Inflammatory macrophage treated with lipopolysaccharide for 1 hour (primary cell): ENCODE measurements at places on chromosomes 5 and 9.

DNA sequence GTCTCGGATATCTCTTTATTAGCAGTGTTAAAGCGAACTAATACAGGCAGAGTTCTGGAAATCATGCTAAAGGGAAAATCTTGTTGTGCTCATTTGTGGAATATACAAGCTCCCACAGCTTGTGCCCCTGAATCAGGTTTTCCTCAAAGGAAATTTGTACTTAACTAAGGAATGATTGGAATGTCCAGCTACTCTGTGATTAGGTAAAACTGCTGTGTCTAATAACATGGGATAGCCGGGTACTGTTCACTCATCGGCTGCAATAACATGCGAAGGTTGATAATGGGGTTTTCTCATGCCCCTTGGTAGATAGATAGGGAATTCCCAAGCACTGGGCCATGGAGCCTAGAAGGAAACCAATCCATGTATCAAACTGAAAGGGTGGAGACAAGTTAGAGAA is 306.7 kb downstream of the NR2F1-AS1 start:
- DNase-seq, result no peak

- DNase-seq, result peak; percentile 21
These were observed 5.1 kb upstream of the SPIN1 start for GRCh38 chr9:88383176-88383575.

GRCh38 chr9:83372957-83373356 is 165.2 kb downstream of the FRMD3 start:
- DNase-seq, result no peak

DNA sequence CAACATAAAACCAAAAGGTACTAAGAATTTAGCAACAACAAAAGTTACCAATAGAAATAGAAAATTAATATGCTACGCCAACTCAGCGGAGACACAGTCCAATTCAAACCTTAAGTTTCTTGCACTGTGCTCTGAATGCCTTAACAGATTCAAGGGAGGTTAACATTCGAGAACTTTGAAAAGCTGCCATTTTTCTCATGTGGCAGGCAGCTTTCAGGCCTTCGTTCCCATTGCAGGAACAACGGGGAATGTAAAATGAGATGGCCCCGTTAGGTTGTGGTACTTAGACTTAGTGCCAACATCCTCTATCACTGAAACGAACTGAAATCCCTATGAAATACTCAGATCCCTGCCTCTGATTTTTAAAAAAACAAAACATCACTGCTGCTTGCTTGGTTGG is 22.4 kb downstream of the FNBP1 start:
- no peak for DNase-seq

GRCh38 chr5:169006842-169007790 is 293.8 kb downstream of the SLIT3 start:
- DNase-seq, result no peak

DNA sequence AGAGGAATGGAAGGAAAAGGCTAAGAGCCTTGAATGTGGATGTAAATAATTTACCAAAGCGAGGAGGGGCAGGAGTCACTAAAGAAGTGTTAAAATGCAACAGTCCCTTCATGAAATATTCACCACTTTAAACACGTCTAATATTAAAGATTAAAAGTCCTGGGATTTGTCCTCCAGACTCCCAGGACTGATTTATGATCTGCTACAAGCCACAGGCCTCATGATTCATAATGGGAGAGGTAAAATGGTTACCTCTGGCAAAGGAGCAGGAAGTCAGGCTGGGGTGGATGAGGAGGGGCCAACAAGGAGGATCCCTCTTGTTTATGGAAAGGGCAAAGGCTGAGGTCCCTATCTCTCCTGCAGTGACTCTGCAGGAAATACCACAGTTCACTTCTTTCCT is 292.4 kb downstream of the TRIM32 start:
- no peak for DNase-seq

DNA sequence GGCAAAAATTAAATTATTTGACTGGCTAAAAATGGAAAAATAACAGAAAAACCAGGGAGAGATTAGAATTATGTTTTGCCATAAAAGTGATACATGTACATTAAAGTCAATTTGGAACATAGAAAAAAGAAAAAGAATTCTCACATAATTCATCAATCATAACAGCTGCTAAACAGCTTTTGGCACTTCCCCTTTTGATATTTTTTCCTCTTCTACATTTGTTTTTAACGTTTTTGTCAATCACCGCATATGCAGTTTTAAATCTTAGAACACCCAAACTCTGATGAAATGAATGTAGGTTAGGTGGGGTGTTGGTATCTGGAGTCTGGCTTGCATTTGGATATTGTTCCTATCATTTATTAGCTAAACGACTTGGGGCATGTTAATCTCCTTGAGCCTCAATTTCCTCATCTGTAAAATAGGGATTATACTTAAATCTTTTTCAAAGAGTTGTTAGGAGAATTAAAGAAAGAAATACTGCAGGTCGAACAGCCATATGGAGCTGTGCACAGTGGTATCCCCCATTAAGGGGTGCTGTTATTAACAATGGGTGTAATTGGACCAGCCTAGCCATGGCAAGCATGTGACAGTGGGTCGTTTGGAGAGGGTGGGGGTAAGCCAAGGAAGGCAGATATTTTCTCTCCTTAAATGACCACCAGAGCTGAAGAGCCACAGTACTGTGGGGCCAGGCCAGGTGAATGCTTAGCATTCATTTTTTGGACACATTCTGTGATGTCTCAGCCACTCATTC is 22.6 kb downstream of the NPR3 start:
- no peak for DNase-seq

DNA sequence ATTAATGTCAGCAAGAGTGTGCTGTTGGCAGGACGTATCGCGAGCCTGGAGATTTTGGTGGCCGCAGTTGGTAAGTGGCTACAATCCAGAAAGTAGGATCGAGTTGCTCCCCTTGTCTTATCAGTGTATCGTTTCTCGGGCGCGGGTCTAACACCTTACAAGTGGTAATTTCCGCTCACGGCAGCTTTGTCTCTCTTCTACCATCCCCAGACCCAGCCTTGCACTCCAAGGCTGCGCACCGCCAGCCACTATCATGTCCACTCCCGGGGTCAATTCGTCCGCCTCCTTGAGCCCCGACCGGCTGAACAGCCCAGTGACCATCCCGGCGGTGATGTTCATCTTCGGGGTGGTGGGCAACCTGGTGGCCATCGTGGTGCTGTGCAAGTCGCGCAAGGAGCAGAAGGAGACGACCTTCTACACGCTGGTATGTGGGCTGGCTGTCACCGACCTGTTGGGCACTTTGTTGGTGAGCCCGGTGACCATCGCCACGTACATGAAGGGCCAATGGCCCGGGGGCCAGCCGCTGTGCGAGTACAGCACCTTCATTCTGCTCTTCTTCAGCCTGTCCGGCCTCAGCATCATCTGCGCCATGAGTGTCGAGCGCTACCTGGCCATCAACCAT is 1.1 kb downstream of the PTGER4 start:
- DNase-seq, result peak; percentile 50

DNA sequence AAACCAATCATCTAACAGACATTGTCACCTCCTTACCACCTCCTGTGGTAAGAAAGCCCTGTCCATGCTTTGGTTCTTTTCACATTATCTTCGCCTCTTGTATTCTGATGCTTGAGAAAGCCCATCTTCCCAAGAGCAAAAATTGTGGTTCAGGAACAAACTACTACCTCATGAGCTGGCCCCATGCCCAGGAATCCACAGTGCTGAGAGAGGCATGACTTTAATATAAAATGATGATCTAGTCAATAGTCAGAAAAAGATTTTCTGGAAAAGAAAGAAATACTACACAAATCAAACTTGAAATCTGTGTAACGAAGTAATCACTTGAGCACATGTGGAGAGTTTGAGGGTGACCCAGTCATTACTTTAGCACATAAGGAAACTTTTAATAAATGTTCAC is 94.7 kb downstream of the FGF10 start:
- DNase-seq, result no peak

DNA sequence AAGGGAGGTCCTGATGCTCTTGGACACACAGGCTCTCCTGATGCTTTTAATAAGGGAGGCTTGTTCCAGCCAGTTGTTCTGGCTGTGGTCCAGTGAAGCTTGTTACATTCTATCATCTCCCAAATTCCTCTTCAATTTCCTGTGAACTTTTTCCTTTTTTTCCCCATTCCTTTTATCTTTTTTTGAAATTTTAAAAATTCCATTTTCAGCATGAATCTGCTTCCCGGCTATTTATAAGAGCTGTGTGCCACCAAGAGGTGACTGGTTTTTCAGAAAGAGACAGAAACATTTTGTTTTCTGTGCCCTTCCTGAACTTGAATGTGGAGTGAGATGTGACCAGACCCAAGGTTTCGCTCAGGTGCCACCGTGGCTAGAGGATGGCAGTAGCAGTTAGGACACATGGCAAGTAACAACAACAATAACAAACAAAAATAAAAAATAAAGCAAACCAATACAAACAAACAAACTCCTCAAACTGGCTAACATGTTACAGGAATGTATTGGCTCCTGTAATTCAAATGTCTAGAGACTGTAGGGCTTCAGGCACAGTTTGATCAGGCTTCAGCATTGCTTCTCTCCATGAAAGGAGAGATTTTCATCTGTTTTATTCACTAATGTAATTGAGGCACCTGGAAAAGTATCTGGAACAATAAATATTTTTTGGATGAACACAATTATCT is 121.1 kb downstream of the BOD1 start:
- no peak for DNase-seq

GRCh38 chr9:131733541-131734061 is 6.3 kb downstream of the RAPGEF1 start:
- peak; percentile 85 for DNase-seq

- no peak for DNase-seq
These were observed 83.1 kb downstream of the JMY start for GRCh38 chr5:79318935-79319614.

GRCh38 chr5:115392611-115393010 is 96.2 kb upstream of the CCDC112 start:
- DNase-seq, result no peak

DNA sequence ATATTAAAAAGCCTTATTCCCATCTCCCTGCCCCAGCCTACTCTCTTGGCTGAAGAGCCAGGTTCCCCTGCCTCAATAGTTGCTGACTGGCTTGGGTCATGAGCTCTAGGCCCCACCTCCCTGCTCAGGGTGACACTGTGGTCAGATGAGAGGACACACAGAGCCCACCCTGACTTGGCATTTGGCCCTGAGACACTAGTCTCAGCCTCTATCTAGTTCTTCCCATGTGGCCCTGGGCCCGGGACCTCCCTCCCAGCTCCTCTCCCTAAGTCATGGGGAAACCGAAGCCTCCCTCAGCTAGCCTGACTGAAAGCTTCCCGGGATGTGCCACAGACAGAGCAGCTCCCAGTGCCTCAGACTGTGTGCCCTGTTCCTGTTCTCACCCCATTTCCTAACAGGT is 5.8 kb upstream of the MYOZ3 start:
- no peak for DNase-seq

- DNase-seq, result no peak
These were observed 143.2 kb upstream of the PCA3 start for GRCh38 chr9:76620996-76621395.

GRCh38 chr5:73295447-73295846 is 122.5 kb downstream of the TMEM174 start:
- DNase-seq, result no peak

DNA sequence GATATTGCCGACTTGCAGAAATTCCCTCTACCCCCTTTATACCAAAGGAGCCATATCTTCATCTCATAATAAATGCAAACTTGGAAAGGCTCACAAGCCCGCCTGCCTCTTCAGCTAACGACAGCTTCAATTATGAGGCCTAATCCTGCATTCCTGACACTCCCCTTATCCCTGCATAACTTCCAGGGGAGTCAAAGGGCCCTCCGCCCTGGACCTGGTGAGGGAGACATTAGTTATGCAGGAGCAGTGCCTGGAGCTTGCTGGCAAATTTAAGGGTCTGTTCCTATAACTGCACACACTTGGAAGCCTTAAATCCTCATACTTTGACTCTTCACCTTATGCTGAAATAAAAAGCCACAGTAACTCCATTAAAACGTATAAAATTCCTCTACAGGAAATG is 617.9 kb downstream of the BNC2 start:
- no peak for DNase-seq

GRCh38 chr5:87717761-87718160 is 305.0 kb upstream of the CCNH start:
- DNase-seq, result no peak

DNA sequence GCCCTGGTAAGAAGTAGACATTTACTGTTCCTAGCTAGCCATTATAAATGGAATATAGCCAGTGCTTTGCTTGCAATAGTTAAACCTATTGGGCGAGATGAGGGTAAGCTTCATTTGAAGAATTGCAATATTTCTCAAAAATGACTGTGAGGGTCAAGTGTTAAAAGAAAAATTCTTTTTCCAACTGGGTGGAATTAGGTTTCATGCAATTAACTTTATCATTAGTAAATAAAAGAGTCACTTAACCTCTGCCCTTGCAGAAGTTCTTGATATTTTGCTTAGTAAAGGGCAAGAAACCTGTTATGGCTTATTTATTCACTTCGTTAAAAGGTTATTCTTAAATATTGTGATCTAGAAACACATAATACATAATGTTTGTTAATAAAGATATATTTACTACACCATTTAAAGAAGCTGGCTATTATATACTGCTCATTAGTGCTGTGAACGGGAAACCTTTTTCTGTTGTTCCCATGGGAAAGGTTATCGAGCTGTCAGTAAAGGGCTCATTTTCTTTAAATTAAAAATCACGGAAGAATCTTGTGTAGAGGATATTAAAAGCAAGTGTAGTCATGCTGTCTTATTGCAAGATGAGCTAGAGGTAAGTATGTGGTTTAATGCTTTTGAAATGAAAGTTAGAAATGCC is 370.5 kb downstream of the CSNK1G3 start:
- no peak for DNase-seq

GRCh38 chr9:94867281-94867841 is 140.9 kb downstream of the AOPEP start:
- peak; percentile 23 for DNase-seq

- DNase-seq, result peak; percentile 7
These were observed 165.6 kb downstream of the YTHDC2 start for GRCh38 chr5:113678924-113679575.

DNA sequence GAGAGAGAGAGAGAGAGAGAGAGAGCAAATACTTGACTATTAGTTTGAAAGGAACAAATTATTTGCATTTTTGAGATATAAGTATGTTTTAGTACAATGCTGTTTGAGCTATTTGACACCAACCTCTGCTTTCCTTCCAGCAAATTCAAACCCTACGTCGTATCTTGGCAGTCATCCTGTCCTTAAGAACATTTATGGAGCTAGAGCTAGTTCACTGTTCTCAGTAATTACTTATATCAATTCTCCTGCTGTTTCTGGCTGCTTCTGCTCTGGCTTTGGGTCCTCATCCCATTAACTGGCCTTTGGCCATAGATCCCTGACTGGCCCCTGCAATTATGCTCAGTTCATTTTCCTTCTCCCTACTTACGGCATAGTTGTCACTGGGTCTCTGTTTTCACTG is 19.9 kb upstream of the ERAP2 start:
- no peak for DNase-seq
